NCI-H1105 (cell line): ENCODE measurements at places on chromosomes 7 and 10.

- peak; percentile 35 for DNase-seq
Measured at GRCh38 chr7:151087245-151088018, 1.2 kb downstream of the AGAP3 start.

GRCh38 chr10:102233997-102234396 is 7.3 kb downstream of the PITX3 start:
- no peak for DNase-seq

- no peak for DNase-seq
Measured at GRCh38 chr7:131943211-131943610, 386.8 kb upstream of the PODXL start.

GRCh38 chr10:125068406-125068805 is 92.0 kb downstream of the CTBP2 start:
- DNase-seq, result no peak

DNA sequence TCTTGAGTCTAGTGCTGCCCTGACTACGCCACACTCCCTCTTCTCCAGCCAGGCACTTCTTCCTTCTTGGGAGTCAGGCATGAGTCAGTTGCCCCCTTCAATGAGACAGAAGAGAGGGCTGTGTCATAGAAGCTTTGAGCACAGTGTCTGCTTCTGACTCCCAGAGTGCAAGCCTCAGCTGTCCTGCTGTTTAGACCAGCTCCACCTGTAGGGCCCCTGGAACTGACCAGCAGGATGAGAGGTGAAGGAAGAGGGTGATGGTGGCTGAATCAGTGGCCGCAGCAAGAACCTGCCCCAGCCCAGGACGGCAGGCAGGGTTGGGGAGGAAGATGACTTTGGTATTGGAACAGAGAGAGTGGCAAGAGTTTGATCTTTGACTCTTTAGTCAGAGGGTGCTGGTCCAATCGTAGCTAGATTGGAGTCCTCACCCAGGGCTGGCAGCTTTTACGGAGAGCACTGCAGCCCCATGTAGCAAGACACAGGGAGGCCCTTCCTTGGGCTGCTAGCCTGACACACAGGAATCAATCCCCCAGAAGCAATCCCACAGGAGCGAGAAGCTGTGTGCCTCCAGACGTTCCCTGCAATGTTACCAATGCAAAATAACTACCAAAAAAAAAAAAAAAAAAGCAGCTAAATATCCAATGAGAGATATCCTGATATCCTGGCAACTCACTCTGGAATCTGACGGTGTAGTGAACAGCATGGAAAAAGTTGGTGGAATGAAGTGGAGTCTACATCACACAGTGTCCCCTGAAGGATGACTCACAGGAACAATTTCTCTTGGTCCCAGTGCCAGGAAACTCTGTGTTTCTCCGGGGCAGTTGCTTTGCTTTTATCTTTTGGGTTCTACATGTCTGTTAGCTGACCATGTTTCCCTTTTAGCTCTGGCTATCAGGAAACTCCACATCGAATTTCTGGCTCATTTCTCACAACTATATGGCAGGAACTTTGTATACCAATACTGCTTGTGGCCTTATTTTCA is 6.9 kb downstream of the C10orf62 start:
- DNase-seq, result no peak

DNA sequence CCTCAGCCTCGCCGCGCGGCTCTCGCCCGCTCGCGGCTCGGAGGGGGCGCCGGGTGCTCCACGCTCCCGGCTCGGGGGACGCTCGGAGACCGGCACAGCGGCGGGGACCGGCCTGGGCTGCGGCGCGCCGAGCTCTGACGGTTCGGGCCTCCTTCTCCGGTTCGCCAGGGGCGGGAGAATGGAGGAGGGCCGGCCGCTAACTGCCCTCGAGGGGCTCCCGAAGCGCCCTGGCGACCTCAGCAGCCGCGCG is 232 bp upstream of the GRID1 start:
- DNase-seq, result peak; percentile 16

DNA sequence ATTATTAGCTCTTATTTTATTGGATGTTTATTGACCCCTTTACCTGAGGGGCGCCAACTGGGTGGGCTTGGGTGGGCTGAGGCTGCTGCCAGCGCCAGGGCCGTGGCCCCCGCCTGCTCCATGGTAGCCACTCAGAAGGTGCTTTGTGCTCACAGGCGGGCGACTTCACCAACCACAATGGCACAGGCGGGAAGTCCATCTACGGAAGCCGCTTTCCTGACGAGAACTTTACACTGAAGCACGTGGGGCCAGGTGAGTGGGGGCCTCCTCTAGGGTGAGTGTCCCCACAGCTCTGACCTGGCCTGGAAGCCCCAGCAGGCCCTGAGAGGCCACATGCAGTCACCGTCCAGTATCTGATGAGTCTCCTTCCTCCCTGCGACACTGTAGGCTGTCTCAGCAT is 4.1 kb downstream of the PPIF start:
- DNase-seq, result no peak

- no peak for DNase-seq
Measured at GRCh38 chr7:88127637-88128290, 92.1 kb downstream of the SRI start.

GRCh38 chr7:155809332-155809946 is 2.8 kb downstream of the SHH start:
- DNase-seq, result no peak

GRCh38 chr10:123858077-123858681 is 33.4 kb downstream of the CPXM2 start:
- DNase-seq, result no peak

DNA sequence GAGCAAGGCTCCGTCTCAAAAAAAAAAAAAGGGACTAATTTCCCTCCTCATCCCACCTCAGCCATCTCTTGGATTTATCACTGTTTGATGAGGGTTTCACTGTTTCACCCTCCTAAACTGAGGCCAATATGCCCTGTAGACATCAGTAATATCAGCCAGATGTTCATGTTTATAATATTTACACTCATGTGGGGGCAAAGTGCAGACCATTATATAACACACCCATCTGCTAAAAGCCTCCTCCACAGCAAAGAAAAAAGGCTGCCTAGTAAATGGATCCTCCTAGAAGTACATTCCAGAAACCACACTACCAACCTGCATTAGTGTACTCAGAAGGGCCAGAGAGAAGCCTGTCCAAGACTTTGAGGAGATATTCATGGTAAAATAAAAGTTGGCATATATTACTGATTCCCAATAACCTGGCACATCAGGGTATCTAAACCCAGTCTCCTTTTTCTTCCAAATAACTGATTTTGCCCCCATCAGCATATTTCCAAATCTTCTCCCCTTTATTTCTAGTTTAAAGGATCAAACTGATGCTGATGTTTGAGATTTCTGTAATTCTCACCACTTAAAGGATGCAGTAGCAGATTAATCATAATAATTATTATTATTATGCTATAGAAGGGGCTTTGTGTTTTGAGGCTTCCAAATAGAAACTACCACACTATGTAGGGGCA is 55.1 kb downstream of the LGI1 start:
- DNase-seq, result no peak

DNA sequence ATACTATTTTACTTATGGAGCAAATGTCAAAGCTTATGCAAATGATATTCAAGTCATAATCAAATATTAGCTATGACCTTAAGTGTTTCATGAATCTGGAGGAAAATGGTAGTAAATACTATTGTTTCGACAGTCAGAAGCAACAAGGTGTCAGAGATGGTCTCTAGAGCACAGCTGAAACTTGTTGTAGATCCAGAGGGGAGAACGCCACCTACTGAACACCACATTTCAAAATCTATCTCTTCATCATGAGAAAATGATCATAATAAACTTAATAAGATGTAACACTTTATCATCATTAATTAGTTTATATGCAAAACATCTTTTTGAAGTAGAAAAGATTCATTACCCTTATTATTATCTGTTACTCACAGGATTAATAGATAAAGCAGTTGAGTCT is 418.7 kb downstream of the GATA3 start:
- DNase-seq, result no peak

DNA sequence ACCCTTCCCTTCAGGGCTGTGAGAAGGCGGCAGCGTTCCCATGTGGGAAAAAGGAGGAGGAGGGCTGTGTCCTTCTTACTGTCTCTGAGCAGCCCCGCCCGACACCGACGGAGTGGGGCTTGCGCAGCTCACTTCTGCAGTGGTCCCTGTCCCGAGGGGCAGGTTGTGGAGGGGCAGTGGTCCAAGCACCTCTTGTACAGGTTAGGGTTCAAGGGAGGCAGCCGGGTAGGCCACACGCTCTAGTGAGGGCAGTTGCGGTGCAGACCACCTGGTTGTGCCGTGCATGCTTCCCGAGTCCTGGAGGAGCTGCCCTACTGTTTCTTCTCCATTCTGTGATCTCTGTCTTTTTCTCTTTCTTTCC is 32.8 kb downstream of the AGAP3 start:
- no peak for DNase-seq

DNA sequence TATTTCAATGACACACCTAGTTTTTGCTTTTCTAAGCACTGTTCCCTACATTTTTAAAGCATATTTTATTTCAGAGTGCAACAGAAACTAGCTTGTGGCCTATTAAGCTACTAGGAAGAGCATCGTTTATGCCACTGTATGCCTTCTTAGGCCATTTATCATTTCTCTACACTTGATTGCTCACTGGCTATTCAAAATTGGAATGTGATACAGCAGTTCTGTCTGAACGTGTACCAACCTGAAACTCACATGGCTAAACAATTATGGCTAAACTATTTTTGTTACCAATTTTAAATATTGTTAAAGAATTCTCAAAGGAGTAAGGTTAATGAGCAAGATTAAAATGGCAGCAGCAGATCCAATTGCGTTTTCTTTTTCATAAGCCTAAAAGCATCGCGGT is 105.2 kb downstream of the GSAP start:
- no peak for DNase-seq

- DNase-seq, result no peak
Measured at GRCh38 chr7:49320083-49320482, 395.7 kb downstream of the CDC14C start.

DNA sequence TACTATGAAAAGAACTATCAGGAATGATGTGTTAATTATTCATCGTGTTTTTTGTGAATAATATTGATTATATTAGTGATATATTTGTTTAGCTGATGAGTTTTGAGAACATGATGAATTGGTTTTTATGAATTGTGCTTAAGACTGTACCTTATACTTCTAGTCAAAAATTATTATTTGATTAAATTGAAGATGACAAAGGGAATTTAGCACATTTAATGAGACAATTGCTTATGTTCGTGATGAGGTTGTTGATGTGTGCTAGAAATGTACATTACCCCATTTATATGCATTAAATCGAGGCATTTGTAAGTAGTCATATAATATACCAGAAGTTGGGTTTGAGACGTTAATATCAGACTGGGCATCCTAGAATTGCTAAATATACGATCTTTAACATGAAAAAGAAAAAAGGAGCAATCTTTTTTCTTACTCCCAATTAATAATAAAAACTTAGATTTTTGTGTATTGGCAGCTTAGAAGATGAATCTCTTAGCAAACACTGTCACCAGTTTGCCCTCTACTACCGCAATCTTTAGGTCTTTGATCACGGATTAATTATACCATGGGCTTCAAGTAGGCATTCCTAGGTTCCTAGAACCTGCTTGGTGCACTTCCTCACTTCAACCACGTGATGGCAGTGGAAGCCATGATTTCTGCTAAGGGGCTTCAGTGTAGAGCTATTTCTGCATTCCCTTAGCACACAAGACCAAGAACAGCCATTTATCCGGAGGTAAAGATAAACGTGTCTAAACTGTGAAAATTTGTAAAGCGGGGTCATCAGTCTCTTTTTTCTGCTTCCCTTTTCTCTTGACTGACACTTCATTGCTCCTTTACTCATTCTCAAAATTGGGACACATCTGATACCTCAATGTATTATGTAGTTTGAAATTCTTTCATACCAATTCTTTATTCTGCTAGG is 1.6 kb downstream of the KLHDC10 start:
- DNase-seq, result peak; percentile 72

DNA sequence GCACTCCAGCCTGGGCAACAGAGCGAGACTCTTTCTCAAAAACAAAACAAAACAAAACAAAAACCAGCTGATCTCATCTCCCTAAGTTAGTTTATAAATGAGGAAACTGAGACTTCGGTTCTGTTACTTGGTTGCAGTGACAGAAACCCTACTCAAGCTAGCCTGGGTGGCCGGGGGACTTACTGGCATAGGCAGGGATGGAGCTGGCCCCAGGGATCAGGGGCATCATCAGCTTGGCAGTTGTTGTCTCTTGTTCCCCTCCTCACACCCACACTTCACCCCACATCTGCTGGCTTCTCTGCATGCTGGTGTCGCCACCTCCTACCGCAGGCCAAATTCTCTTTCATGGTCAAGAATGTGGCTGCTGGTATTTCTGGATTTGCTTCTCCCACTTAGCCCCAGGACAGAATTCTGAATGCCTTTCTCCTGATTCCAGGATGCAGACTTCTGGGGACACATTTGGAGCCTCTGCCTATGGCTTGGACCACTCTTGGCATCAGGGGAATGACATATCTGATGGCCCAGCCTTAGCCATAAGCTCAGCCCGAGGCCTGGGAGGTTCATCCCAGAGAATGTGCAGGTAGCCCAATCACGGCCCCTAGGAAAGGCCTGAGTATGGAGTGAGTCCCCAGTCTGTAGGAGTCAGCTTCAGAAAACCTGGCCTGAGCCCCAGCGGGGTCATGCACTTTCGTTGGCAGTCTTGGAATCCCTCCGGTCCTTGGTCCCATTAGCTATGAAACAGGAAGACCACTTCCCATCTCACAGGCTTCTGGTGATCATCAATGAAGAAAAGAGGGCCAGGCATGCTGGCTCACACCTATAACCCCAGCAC is 41.6 kb upstream of the CTBP2 start:
- DNase-seq, result no peak

- no peak for DNase-seq
Measured at GRCh38 chr10:112991888-112992491, 41.9 kb downstream of the TCF7L2 start.

- DNase-seq, result no peak
Measured at GRCh38 chr7:3439333-3440030, 138.4 kb downstream of the SDK1 start.

GRCh38 chr10:86221442-86222335 is 144.9 kb downstream of the GRID1 start:
- DNase-seq, result no peak

GRCh38 chr7:90727412-90727811 is 131.3 kb downstream of the CDK14 start:
- no peak for DNase-seq

DNA sequence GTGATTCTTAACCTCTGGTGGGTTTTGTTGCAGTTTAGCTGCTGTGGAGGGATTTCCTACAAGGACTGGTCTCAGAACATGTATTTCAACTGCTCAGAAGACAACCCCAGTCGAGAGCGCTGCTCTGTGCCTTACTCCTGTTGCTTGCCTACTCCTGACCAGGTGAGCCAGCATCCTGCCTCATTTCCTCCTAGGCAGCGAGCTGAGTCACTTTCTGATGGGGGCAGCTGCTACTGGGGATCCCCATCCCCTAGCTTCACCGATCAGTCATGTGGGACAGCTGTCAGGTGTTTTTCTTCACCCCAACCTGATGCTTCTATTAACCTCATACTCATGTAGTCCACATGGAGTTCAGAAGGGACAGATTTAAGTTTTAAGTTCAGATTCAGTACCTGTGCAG is 21.7 kb upstream of the SMO start:
- no peak for DNase-seq
